ENCODE measurements at places on chromosomes 16 and 17. TPM values are rescaled to one million over a fixed set of nuclear protein-coding genes. Genes with fewer than 3 reads are reported as not detected.

DNA sequence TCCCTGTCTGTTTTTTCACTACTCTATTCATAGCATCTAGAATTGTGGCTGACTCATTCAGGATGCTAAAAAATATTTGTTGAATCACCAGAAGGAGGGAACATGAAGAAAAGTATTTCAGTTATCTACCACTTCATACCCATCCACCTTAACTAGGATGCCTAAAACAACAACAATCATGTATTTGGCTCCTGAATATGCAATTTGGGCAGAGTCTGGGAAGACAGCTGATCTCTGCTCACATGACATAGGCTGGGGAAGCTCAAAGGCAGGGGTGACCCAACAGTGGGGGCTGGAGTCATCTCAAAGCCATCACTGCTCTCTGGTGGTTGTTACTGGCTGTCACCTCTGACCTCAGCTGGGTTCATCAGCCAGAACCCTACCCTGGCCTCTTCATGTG, 80.1 kb upstream of the RPL38 start:
- no peak for DNase-seq

COG4 gene
- total RNA-seq = 58.5 TPM

DNA sequence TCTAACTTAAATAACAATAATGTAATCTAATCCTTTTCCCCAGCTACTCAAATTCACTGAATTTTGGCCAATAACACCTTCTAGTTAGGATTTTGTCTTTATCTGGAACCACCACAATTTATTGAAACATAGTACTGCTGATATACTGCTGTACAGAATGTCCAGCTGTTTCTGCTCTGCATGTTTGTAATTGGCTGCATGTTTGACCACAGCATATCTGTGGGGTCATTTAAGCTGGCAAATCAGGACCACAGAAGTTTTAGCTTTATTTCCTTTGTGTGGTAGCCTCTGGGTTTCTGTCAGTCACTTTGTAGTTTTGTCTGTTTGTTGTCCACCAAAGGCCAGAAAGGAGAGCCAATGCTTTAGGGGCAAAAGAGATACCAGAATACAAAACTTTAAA, 22.2 kb upstream of the RAB11FIP4 start:
- no peak for DNase-seq

GRCh38 chr17:42484304-42484703, 25.6 kb downstream of the ATP6V0A1 start:
- no peak for DNase-seq

DNA sequence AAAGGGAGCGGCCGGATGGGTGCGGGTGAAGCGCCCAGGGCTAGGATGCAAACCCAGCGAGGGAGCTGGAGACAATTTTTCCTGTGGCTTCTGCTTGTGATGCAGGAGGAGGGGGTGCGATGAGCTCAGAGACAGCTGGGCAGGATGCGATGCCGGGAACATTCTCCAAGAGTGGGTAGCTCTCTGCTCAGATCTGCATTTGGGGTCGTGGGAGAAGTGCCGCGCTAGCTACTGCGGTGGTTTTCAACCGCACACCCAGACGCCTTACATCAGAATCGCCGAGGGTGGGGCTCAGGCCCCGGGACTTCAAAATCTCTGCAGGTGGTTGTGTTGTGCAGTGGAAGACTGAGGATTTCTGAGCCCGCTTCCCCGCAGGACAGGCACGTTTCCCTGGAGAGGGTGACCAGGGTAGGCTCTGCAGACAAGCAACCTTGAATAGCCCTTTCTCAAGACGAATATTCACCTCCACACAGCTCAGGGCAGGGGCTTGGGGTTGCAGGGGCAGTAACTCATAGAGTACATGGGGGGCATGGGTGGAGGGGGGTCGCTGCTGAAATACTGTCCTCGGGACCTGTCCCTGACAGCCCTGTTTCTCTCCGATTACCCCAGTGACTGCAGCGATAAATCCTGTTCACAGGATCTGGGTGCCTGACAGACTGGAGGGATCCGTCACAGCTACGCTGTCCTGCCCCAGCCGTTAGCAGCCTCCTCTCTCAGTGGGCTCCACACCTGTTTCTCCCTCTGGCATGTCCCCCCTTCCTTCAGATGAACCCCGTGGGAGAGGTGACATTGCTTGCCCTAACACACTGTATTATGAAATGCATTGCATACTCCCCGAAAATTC, 63.3 kb downstream of the HAPSTR1 start:
- no peak for DNase-seq

DNA sequence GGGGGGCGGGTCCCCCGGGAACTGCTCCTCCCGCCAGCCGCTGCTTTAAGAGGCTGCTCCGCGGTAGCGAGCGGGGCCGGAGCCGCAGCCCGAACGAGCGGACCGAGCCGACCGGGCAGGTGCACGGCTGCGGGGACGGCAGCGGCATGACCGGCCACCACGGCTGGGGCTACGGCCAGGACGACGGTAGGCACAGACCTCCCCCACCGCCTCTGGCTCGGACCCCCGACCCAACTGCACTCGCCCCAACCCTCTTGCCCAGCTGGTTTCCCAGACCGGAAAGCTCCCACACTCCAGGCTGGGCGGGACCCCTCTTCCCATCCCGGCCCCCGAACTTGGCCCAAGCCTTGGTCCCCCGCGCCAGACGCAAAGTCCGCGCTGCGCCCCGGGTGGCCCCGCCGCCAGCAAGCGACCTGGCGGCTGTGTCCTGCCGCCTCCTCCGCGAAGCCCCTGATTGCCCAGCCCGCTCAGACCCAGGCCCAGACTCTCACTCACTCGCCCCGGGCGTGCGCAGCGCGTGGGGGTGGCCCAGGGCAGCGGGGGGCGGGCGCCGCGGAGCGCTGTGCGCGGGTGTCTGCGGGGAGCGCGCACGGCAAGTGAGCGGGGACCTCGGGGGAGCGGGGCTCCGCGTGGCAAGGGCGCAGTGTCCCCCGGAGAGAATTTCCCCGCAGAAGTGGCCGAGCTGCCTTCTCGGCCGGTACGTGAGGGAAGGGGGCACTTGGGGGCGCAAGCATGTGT, at the start of gene CA7:
CA7 (plus strand) TSS at position 73 of the 738 bp plus-strand sequence; CDS start at position 147, 74 bp downstream.
- peak; percentile 13 for DNase-seq

DNA sequence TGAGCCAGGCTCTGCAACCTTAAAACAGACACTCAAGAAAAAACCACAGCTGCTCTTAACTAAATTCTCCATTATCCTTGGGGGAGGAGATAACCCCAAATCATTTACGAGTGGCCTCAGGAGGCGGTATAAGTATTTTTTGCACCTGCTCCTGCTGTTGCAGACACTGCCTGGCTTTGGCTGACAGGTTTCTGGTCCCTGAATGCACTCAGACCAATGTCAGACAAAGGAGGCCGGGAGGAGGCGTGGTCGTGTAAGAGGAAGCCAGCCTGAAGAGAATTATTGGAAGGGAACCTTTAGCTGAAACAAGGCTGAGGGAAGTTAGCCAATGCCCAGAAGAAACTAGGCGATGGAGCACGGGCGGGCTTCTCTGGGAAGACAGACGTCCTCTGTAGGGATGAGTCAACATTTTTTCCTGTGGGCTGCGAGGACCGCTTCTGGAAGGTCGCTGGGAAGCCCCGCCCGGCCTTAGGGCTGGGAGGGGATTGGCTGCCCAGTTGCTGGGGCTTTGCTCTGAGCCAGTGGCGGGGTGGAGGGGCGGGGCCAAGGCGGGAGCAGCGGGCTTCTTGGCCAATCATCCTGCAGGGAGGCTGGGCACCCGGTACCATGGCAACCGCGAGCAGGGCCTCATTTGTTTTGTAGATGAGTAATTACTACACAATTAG, 82.3 kb downstream of the CCDC182 start:
- peak; percentile 99 for DNase-seq

- no peak for DNase-seq
These were observed 32.0 kb upstream of the SNN start for GRCh38 chr16:11636172-11636721.

DNA sequence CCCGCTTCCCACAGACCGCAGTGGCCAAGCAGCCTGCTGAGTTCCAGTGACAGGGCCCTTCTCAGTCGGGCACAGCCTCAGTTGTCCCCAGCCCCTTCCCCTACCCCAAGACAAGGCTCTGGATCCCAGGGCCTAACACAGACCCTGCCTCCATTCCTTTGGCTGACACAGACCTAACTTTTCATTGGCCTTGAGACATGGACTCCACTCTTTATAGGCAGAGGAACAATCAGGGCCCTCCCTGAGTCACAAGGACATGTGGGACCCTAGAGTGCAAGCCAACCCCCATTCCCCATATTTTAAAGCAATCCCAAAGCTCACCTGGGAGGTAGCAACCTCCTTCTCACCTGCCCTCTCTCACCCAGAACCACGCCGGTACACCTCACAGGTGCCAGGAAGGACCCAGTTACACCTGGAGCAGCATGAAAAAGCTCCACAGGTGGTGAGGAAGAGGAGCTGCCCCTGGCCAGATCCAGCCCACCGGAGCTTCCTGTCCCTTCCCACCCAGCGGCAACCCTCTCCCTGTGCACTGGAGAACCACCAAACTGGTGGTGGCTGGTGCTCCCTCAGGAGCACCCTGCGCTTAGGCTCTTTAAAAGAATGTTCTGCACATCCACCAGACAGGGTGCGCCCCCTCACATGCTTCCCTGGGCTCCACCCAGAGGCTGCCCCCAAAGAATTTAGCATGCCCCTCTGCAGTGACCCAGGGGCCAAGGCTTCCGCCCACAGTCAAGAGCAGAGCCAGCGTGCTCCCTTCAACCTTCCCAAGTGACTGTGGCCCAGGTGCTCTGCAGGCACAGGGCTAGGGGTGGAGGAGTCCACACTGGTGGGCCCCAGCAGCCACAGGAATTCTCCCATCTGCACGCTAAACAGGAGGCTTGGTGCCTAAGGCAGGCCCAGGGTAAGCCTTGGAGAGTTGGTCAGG, 3.4 kb downstream of the MNT start:
- no peak for DNase-seq

AIPL1 gene
- total RNA-seq = not detected

- DNase-seq = no peak
These were observed 222.9 kb downstream of the SLC39A11 start for GRCh38 chr17:72869630-72870029.

DNA sequence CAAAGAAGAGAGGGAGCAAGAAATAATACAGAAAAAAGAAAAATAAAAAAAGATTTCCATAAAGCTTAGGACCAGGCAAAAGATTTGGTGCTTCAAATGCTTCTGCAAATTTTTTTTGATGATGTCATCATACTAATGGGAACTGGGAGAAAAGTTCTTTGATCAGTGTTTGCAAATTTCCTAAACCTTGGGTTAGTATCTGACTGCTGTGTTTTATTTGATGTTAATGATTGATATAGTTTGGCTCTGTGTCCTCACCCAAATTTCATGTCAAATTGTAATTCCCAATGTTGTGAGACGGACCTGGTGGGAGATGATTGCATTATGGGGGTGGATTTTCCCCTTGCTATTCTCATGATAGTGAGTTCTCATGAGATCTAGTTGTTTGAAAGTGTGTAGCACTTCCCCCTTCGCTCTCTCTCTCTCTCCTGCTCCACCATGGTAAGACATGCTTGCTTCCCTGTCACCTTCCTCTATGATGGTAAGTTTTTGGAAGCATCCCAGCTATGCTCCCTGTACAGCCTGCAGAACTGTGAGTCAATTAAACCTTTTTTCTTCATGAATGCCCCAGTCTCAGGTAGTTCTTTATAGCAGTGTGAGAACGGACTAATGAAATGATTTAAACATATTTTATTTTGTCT, 72.6 kb downstream of the TMEM100 start:
- no peak for DNase-seq

CNTROB gene
- 18.4 TPM for total RNA-seq

SLC2A4 gene
- 2.9 TPM for total RNA-seq

- no peak for DNase-seq
These were observed 249.0 kb downstream of the BCAS3 start for GRCh38 chr17:60926466-60927183.

DNA sequence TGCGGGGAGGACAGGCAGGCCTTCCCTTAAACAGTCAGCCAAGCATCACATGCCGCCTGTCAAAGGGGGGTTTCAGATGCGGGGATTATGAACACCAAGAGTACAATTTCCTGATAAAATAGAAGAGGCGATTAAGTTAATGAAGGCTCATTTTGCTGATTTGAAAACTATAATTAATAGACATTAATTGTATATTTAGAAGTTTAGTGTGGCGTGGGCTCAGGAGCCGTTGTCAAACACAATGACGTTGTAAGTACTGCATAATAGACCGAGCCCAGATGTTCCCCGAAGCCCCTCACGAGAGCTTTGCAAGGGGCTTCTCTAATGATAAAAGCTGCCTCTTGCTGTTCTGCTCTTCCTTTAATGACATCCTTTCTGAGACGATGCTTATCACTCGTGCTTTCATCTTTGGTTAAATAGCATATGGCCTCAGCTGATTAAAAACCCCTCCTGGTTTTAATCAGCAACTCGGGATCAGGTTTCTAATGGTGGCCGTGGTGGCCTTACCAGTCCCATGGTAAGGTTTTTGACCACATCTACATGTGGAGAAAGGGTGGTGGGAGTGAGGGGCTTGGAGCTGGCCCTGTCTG, 28.2 kb downstream of the SNX20 start:
- DNase-seq = no peak

MPP2 gene
- 0.29 TPM for total RNA-seq

DNA sequence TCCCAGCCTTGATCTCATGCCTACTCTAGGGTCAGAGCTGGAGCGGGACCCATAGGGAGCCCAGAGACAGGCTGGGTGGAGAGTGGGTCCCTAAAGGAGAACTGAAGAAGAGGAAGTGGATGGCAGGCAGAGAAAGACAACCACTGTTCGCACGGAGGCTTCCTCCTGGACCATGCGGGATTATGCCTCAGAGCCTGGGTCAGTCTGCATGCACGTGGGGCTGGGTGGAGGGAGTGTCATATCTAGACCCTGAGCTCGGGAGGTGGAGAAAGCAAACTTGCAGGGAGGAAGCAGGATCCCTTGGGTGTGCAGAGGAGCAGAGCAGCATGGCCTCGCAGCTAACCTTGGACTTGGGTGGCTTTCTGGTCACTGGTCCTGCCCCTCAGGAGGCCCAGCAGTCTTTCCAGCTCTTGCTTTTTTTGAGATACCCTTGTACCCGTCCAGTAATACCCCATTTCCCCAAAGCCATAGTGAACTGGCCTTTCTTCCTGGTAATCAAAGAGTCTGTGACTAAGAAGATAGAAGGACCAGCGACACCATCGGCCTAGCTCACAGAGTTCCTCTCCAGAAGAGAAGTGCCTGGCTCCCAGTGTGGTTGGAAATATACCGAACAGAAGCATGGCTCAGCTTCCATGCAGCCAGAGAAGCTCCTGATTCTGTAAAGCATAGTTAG, 344.2 kb downstream of the CPPED1 start:
- peak; percentile 43 for DNase-seq

GRCh38 chr17:78235885-78236284, 4.5 kb downstream of the TMEM235 start:
- DNase-seq = no peak

TOM1L1 gene
- total RNA-seq = 27.4 TPM

- no peak for DNase-seq
These were observed 8.6 kb downstream of the SLC47A2 start for GRCh38 chr17:19707728-19708221.

GJD3 gene
- 1.9 TPM for total RNA-seq

GRCh38 chr17:43553573-43553972, 7.4 kb upstream of the ETV4 start:
- DNase-seq = no peak

DNA sequence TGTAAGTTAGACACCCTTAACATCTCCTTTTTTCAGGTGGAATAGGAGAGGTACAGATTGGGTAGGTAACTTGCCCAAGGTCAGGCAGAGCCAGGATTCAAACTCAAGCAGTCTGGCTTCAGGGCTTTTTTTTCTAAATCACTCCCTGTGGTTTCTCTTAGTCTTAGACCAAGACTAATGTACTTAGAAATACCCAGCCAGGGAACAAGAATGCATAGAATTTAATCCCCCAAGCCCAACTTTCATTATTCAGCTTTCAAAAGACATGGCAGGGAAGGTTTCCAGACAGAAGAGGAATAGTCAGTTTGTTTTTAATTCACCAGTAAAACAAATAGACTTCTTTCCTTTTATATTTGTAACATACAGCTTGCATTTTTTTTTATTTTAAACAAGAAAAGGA, 305.2 kb upstream of the RBFOX1 start:
- DNase-seq = no peak
